ENCODE measurements at places on chromosomes 2 and 18.

DNA sequence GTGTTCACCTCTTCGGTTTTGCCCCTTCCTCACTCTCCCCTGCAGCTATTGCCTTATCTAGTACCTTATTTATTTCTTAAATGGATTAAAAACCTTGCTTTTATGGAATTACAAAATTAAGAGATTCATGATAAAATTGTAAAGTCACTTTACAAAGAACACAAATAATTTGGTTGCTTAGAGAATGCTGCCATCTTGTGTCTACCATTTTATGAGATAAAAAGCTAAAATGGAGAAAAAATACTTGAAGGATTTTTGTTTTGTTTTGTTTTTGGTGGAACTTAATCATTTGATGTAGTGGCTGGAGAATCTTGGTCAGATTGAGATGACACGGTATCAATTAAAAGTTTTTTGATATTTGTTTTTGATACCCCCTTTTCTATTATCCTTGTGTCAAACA is 69.6 kb downstream of the R3HDM1 start:
- DNase-seq: no peak

DNA sequence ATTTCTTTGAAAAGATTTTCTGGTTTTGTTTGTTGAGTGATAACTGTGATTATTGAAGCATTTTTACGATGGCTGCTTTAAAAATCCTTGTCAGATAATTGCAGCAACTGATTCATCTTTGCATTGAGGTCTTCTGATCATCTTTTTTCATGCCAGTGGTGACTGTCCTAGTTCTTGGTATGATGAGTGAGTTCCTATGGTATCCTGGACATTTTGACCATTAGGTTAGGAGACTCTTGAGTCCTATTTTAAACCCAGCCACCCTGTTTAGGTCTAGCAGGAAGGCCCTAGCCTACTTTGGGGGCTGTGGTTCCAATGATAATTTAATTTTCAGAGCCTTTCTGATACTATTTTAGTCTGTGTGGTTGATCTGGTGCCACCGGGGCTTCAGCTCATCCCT is 72.7 kb upstream of the REV1 start:
- no peak for DNase-seq

DNA sequence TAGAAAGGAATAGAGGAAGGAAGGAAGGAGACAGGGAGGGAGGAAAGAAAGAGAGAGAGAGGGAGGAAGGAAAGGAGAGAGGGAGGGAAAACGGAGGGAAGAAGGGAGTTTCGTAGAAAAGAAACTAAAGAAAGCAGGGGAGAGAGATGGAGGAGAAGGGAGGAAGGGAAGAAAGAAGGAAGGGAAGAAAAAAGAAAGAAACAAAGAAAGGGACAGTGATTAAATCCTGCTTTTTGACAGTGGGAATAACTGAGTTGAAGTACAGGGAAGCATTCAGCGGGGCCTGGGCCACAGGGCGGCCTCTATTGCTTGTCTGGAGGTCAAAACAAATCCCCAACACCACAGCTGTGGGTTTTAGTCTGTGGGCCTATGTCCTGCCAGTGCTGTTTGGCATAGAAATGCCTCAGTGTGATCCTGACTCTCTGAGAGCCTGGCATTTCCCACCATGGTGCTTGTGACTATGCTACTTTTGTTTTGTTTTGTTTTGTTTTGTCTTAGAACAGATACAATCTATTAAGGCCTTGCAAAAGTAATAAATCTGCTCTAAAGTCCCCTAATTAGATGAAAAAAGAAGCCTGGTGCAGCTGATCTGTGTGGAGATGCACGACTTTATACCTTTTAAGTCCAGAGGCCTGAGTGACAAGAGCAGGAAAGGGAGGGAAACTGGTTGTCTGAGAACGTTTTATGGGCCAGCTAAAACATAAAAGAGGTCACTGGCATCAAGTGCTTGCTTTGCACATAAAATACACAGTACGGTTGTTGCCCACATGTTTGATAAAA is 40.0 kb downstream of the IL1RL2 start:
- DNase-seq: no peak

DNA sequence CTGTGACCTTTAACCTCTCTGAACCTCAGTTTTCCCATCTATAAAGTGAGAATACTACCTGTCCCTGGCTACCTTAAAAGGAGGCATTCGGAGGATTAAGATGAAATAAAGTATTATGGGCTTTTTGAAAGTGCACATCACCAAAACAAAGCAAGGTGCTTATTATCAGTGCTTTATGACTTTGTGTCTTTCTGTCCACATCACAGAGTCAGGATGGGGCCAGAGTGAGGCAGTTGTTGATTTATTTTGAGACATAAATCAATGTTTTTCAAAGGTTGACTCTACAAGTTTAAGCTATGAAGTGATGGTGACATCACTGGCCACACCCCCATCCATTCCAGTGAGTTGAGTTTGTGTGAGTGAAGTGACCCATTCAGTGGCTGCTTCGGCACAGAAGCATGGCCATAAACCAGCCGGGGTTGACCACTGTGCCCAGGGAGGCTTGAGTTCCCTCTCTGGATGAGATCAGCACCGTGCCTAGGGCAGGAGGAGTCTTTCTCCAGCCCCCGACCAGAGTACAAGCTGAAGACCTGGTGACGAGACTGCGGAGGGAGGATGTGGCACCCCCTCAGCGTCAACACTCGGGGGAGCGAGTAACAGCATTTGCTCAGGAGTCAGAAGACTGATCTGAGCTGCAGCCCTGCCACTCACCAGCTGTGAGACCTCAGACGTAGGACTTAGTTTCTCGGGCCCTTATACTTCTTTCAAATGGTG is 89.0 kb upstream of the PPP1CB start:
- no peak for DNase-seq

DNA sequence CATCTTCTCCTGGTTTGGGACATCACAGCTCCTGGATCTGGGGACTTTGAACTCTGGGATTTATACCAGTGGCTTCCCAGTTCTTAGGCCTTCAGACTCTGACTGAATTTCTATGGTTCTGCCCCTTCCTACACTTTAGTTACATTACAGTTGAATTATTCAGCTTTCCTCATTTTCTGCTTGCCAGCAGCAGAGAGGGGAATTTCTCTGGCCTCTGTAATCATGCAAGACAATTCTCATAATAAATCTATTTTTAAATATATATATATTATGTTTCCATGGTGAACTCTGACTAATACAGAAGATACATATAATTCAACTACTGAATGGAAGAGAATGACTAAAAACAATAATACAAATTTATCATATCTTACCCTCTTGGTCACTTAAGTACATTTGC is 1478.6 kb upstream of the ACVR2A start:
- no peak for DNase-seq

DNA sequence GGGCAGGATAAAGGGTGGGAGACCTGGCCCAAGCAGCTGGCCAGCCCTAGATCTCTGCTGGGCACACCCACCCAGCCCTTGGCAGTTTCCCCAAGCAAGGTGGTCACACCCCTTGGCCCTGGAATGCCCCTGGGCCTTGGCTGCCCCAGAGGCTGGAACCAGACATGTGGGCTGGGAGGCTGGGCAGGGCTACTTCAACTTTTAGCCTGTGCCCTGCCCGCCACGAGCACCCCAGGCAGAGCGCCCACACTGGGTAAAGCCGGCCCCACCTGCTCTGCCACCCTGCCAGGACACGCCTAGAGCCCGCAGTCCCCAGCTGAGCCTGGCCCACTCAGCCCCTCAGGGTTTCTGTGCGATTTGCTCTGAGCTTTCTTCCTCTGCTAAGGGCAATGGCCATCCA is 119.7 kb upstream of the SMAD2 start:
- no peak for DNase-seq

Measured in stimulated activated CD4-positive, alpha-beta T cell treated with anti-CD3 and anti-CD28 coated beads, Interleukin-4, amount 100 ng/mL, for 48 hours (primary cell).